ENCODE measurements at places on chromosomes 6 and 20.
A peak's percentile ranks its signal among the peaks of the same experiment; 100 is the strongest.

GRCh38 chr6:35036059-35036827, 104.9 kb downstream of the TCP11 start:
- DNase-seq = no peak

DNA sequence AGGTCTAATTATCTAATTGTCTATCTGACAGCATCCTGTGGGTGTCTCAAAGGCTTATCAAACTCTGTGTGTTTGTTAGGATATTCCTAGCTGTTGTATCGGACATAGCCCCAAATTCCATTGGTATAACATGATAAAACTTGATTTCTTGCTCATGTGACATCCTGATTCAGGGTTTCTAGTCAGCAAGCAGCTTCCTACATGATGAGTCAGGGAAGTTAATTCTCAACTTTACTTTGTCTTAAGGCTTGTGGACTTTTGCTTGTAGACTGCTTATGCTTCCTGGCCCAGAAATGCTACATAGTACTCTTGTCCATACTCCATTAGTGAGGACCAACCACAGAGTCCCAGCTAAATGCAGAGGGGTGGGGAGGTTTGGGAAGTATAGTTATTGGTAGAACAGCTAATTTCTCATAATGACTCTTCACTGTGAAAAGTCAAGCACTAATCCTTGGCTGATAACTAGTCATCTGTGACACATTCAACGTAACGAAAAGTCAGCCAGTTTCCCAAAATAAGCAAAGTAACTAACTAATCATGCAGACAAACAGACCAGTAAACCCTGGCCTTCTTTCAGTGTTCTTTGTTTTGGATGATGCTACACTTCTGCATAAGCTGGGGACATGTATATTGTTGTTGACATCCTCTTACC, 25.8 kb downstream of the NKAIN2 start:
- DNase-seq = no peak

- no peak for DNase-seq
These were observed 123.0 kb downstream of the FARS2 start for GRCh38 chr6:5384276-5384675.

- peak; percentile 10 for DNase-seq
These were observed 497.1 kb upstream of the ARID1B start for GRCh38 chr6:156280065-156280464.

GRCh38 chr20:56634735-56635385, 5.8 kb downstream of the TFAP2C start:
- DNase-seq = no peak

DNA sequence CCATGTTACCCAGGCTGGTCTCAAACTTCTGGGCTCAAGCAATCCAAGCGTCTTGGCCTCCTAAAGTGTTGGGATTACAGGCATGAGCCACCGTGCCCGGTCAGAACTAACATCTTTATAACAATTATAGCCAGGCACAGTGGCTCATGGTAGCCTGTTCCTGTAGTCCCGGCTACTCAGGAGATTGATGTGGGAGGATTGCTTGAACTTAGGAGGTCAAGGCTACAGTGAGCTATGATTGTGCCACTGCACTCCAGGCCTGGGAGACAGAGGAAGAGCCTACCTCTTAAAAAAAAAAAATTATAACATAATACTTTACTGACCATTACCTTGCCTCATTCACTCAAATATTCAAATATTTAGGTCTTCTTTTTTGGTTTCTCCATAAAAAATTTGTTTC, 16.8 kb upstream of the MYMX start:
- DNase-seq = no peak

DNA sequence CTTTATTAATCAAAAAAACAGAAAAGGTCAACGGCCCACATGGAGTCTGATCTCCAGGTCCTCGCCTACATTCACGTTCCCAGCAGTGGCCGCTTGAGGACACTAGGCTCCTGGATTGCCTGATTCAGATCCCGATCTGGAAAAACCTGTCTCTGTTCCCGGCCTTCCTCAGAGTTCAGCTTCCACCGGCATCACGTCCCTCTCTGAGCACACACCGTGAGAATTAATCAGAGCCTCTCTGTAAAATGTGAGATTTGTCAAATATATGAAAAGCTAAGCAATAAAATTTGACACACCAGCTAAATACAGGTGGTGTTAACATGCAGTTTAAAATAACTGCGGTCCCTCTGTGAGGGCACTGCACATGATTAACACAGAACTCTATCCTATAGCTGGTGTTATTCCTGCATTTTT, 122.8 kb upstream of the COL21A1 start:
- DNase-seq = no peak

DNA sequence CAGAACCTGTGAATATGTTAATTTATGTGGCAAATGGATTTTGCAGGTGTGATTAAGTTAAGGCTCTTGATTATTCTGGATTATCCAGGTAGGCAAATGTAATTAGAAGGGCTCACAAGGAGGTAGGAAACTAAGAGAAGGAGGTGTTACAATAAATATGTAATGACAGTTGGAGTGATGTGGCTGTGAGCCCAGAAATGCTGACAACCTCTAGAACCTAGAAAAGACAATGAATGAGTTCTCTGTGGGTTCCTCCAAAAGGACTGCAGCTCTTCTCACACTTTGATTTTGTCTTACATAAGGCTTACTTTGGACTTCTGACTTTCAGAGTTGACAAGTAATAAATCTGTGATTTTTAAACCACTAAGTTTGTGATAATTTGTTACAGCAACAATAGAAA, 406.6 kb upstream of the EPHA7 start:
- DNase-seq = no peak

DNA sequence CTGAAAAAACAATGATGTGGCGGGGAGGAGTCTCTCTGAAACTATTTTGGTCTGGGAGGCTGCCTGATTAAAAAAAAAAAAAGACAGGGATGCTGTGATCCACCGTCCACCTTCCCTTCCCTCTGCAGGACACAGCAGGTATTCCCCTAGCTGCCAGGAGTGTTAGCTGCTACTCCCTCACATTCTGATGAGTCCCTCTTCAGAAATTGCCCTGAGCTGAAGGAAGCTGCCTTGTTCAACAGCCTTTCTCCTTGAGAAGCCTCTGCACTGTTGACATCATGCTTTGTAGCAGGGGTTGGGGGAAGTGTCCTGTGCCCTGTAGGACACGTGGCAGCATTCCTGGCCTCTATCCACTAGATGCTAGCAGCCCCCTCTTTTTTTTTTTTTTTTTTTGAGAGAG, 71.7 kb upstream of the ZMYND8 start:
- DNase-seq = no peak

- DNase-seq = no peak
These were observed 16.7 kb upstream of the TLDC2 start for GRCh38 chr20:36859282-36859555.

- DNase-seq = no peak
These were observed 1071.8 kb upstream of the CITED2 start for GRCh38 chr6:140446241-140446640.

- DNase-seq = peak; percentile 60
These were observed 115.4 kb upstream of the BTN3A2 start for GRCh38 chr6:26249707-26249956.

DNA sequence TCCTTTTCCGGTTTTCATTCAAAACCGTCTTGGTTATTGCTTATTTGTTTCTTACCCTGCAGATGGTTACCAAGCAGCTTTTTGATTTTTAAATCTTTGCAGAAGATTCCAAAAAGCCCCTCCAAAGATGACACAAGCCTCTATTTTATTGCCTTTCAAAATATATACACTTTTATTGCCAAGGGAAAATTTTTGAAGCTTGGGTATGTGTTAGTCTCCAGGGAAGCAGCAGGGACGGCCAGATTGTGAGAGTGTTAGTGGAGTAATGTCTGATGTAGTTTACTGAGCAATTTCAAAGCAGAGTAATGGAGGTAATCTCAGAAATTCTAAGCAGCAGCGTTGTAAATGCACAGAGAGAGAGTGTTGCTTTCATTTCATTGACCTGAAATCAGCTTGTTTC, 193.8 kb downstream of the FARS2 start:
- DNase-seq = no peak

- no peak for DNase-seq
These were observed 95.6 kb downstream of the SNX5 start for GRCh38 chr20:17872959-17873358.

DNA sequence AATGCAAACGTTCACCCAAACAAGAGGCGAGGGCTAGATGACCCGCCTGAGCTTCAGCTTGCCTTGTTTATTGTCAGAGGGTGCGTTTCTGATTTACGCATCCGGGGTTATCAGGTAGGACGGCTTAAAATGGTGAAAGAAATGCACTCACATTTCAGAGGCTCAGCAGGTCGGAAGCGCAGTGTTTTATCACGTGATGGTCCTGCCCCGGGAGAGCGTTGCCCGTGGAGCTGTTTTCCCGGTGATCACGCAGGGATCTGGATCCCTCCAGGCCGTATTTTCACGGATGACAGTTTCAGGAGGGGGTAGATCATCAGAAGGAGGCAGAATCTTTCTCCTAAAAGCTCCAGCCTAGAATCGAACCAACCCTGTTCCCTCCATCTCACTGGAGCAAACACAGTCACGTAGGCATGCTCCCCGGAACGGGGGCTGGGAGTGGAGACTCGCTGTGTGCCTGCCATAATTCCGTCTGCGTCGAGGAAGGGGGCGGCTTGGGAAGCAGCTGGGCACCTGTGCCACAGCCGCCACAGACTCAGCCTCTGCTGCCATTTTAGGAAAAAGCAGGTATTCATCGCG, 121.7 kb downstream of the SMOC2 start:
- DNase-seq = no peak

DNA sequence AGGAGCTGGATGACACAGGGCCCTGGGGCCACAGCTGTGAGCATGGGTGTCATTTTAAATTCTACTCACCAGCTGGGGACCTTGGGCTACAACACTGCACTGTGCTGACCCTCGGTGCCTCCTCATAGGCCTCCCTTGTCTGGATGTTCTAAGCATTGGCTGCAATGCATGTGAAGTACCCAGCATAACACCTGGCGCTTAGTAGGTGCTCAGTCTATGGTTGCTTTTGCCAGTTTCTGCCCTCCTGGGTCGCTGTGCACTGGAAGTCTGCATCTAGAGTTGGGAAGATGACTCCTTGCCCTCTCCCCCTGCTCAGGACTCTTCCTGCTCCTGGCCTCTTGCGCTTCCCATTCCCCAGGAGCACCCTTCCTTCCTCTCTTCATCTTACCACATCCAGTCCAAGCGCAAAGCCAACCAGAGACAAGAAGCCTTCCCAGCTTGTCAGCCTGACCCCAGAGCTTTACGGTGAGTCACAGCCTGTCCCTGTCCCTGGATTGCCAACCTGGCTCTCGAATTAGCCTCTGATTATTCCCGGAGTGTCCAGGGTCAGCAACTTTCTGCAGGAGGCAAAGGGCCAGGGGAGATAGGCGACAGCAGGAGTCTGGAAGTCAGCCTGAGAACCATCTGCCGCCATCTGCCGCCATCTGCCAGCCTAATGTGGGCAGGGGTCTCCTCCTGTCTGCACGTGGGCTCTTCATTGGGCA, 8.8 kb downstream of the SLC13A3 start:
- no peak for DNase-seq

GRCh38 chr20:11978496-11978895, 60.8 kb downstream of the BTBD3 start:
- no peak for DNase-seq

- DNase-seq = no peak
These were observed 68.8 kb downstream of the TMEM170B start for GRCh38 chr6:11606332-11606731.

DNA sequence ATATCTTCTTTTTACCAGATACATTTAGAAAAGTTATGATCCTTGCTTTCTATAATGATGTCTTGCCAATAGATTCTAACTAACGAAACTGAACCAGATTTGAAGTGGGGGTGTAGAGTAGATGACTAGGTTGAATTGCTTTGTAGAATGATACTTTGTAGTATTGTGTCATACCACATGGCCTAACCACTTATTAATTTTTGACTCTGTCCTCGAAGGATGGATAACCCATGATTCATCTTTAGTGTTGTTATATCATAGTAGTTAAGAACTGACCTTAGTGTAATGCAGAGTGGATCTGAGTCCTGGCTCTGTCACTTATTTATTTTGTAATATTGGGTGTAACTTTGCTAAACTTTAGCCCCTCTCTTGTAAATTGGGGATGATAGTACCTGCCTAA, 4.5 kb downstream of the PHF3 start:
- no peak for DNase-seq

- no peak for DNase-seq
These were observed 770 bp downstream of the TCF19 start for GRCh38 chr6:31158863-31159855.

- DNase-seq = no peak
These were observed 56.8 kb upstream of the EEF1A1 start for GRCh38 chr6:73577676-73578075.

DNA sequence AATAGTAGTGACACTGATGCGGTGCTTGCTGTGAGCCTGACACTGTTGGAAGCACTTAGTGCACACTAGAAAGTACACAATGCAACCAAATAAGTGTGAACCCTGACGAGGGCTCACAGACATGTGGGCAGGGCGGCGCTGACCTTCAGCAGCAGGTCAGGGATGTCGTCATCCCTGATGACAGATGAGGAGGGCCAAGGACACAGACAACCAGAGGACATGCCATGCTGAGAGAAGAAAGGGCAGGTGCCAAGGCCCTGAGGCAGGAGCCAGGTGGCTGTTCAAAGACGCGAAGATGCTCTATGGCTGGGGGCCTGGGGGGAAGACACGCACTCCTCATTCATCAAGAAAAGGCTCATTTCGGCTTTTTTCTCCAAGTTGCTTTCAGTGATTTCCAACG, 176.4 kb upstream of the CST7 start:
- DNase-seq = no peak

GRCh38 chr6:25675167-25675566, 23.2 kb downstream of the SCGN start:
- no peak for DNase-seq

DNA sequence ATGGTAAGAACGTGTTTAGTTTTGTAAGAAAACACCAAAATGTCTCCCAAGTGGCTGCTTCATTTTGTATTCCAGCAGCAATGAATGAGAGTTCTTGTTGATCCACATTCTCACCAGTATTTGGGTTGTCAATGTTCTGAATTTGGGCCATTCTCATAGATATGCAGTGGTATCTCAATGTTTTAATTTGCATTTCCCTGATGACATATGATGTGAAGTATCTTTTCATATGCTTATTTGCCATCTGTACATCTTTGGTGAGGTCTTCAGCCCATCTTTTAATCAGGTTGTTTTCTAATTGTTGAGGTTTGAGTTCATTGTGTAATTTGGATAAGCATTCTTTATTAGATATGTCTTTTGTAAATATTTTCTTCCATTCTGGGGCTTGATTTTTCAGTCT, 436.8 kb upstream of the IRAK1BP1 start:
- DNase-seq = no peak

Data from CD4-positive, alpha-beta T cell treated with Interferon alpha-2 for 1 hour (primary cell).